ENCODE measurements at places on chromosomes 7 and 10. TPM values are rescaled to one million over a fixed set of nuclear protein-coding genes. Genes with fewer than 3 reads are reported as not detected.

DNA sequence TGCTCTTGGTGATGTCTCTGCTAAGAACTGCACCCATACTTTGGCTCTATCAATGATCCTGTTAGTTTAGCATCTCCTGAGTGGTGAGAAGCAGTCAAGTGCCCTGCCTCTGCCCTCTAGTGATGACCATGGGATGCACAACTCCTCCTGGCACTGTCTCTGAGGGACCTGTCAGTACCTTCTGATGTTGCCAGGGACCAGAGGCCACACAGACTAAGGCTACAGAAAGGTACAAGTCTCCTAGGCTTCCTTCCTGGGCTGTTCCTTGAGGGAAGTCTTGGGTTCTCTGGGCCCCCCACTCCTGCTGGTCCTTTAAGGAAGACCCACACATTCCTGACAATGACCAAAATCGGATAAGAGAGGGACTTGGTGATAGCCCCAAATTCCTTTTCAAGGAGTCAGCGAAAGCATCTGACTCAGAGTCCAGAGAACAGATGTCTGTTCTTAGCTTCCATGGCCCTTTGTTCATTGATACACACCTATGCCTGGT is 15.3 kb downstream of the NKX2-3 start:
- DNase-seq, result no peak

TUBB8 gene
- not detected for polyA plus RNA-seq

GRCh38 chr10:84176836-84177474 is 3.4 kb downstream of the GPR15LG start:
- no peak for DNase-seq

NANOS1 gene
- polyA plus RNA-seq, result 4.5 TPM

PHKG1 gene
- not detected for polyA plus RNA-seq

- peak; percentile 50 for DNase-seq
Observed at GRCh38 chr10:80497187-80498077, 40.3 kb upstream of the SH2D4B start.

DNA sequence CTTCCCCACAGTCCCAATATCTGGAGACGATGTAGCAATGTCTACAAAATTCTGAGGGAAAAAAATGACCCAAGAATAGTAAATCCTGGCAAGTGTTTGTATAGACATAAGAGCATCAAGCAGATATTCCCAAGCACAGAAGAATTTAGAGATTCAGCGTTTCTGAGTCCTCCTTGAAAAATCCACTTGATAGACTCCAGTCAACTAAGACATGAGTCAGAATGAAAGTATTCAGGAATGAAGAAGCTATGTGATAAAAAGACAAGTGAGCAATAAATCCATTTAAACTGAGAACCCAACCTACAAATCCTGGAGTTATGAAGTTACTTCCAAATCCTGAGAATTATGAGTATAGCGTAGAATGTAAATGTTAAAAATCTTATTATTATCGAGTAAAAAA is 86.1 kb upstream of the NPY start:
- DNase-seq, result no peak

ASZ1 gene
- not detected for polyA plus RNA-seq

DNA sequence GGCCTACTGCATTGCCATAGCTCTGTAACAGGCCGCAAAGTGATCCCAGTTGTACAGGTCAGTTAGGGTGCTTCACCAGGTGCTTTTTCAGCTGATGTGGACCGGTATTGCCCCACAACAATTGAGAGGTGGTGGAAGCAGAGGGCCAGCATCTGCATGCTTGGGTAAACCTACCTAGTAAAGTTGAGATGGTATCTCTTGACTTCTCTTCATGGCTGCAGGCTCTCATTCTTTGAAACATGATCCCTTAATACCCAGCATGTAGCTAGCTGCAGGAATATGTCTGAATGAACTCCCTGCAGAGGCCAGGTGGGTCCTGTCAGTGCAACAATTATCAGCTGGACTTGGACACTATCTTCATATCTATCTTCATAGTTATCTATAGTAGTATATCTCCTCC is 60.7 kb upstream of the CCDC6 start:
- peak; percentile 31 for DNase-seq

DNA sequence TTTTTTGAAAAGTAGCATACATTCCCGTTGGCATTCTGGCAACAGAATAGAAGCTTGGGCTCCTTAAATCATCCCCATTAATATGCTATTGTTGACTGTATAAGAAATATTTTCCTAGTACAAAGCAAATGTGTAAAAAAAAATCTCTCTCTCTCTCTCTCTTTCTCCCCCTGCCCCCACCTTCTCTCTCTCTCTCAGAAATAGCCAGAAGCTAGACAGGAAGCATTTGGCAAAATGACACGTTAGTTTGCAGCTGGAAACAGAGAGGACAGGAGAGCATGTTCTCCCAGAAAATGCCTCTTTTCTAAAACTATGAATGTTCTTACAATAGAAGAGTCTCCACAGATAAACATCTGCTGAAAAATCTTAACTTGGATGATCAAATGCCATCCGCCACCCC is 59.6 kb upstream of the AKR1E2 start:
- no peak for DNase-seq

GRCh38 chr7:39672176-39672575 is 48.8 kb downstream of the RALA start:
- DNase-seq, result no peak

GRCh38 chr7:113370910-113371309 is 252.6 kb upstream of the SMIM30 start:
- no peak for DNase-seq

Measured in kidney (tissue), 22 donors.